Activated naive CD4-positive, alpha-beta T cell treated with anti-CD3 and anti-CD28 coated beads for 36 hours (primary cell): ENCODE measurements at places on chromosomes 4 and X.
A peak's percentile ranks its signal among the peaks of the same experiment; 100 is the strongest.

DNA sequence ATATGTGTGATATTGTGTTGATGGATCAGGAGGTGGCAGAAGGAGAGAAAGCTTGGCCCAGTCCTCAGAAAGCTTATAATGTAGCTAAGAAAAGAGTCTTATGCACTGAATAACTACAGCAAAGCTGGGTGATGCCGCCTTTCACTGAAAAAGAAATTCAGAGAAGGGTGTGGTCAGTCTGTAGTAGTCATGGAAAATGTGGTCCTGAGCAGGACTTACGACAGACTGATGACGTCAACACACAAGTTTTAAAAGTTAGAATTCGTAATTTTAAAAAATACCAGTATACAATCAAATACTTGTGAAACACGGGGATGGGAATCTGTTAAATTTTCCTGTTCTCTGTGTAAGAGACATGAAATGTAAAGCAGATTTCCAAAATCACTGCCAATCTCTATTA is 87.0 kb upstream of the RAPGEF2 start:
- no peak for DNase-seq

- no peak for DNase-seq
Measured at GRCh38 chr4:80678413-80678812, 342.9 kb downstream of the CFAP299 start.

GRCh38 chr4:84971319-84971932 is 4.9 kb upstream of the WDFY3 start:
- no peak for DNase-seq

GRCh38 chr4:78459327-78459726 is 92.2 kb upstream of the ANXA3 start:
- no peak for DNase-seq

- no peak for DNase-seq
Measured at GRCh38 chrX:20001588-20001987, 10.7 kb upstream of the BCLAF3 start.

DNA sequence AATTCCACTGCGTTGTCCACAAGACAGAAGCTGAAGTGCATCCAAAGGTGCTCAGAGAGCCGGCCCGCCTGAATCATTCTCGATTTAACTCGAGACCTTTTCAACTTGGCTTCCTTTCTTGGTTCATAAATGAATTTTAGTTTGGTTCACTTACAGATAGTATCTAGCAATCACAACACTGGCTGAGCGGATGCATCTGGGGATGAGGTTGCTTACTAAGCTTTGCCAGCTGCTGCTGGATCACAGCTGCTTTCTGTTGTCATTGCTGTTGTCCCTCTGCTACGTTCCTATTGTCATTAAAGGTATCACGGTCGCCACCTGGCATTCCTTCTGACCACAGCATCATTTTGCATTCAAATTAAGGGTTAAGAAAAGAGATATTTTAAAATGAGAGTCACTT is 115.5 kb downstream of the NFKB1 start:
- peak; percentile 48 for DNase-seq

GRCh38 chr4:78899302-78899701 is 39.9 kb downstream of the PAQR3 start:
- DNase-seq: no peak

- no peak for DNase-seq
Measured at GRCh38 chr4:119244344-119244743, 31.8 kb downstream of the USP53 start.

DNA sequence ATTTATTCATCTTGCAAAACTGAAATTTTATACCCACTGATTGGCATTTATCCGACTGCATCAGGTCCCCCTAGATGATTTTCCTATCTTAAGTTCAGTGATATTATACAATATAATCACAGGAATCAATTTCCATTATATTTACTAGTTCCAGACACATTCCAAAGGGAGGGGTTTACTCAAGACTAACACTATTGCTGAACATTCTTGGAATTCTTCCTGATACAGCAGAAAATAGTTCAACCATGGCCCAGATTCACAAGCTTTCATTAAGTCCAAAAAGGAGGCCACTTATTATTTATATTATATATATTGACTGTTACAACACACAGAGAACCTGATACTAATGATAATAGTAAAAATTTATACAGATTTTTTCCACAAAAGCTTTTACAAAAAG is 2353.6 kb downstream of the PCDH7 start:
- DNase-seq: no peak

GRCh38 chr4:176680668-176681180 is 112.0 kb downstream of the VEGFC start:
- no peak for DNase-seq
